Right ventricle myocardium superior (tissue), 1 donor: ENCODE measurements at places on chromosomes 6 and 20. TPM values are rescaled to one million over a fixed set of nuclear protein-coding genes. Genes with fewer than 3 reads are reported as not detected.

TTK gene
- 0.32 TPM for total RNA-seq

OR2J3 gene
- not detected for total RNA-seq

ADGRG6 gene
- 3.2 TPM for total RNA-seq

OR2H1 gene
- total RNA-seq: not detected

SLC44A4 gene
- not detected for total RNA-seq

BPIFA1 gene
- total RNA-seq: not detected

GRCh38 chr6:28002161-28002560 lies 45.1 kb downstream of the OR2B6 start:
- no peak for DNase-seq

DNA sequence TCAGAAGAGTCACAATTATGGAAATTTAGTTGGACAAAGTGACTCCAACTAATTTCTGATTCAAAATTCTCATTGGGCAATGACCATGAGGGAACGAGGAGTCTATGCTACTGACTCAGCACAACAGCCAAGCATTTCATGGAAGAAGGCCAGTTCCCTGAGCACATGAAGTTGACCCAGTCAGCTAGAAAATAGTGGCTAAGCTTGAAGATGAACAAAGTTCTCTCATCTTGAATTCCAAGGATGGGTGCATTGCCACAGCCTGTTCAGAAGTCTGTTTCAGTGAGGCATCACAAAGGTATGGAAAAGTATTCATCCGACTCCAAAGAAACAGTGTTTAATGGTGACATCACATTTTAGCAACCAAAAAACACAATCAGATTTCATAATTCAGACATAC lies 676.9 kb downstream of the HACE1 start:
- no peak for DNase-seq

DNA sequence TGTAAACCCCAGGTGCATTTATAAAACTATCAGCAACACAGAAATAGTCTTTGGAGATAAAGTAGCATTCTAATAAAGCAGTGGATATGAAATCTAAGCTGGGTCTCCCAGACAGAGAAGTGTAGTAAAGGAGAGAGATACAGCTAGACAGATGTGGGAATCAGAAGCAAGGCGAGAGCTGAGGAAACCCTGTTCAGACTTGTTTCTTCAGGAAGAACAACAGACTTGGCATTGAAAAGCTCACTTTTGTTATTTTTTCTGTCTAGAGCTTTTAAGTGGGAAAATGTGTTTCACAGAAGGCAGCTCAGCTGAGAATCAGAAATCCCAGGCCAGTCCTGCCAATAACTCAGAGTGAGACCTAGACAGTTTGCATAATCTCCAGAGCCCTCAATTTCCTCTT lies 52.9 kb downstream of the SLC35B3 start:
- DNase-seq: no peak

- no peak for DNase-seq
These were observed 8.5 kb upstream of the SPATS1 start for GRCh38 chr6:44333942-44334341.

DNA sequence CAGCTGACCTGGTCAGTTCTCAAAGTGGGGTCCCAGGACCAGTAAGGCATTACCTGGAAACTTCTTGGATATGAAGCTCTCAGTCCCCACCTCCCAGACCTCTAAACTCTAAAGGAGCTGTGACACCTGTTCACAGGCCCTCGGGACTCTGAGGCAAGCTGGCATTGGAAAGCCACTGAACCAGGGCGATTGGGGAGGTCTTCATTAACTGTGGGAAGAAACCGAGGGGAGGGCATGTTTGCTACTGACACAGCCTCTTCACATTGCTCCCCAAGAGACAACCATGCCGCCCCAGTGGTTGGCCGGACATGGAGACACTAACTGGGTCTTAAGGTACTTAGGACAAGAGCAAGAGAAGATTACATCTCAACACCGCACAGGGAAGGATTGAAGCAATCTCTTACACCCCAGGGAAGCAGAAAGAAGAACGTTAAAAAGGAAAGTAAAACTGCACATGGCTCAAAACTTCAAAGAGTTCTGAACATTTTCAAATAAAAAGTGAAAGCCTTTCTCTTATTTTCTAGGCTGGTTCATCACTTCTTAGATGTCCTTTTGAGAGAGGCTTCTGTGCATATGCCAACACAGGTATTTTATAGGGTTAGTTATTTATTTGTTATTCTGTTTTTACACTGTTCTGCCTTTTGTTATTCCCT lies 210.0 kb upstream of the CST7 start:
- no peak for DNase-seq

- DNase-seq: no peak
These were observed 295.0 kb upstream of the PRDM1 start for GRCh38 chr6:105791179-105791578.

DNA sequence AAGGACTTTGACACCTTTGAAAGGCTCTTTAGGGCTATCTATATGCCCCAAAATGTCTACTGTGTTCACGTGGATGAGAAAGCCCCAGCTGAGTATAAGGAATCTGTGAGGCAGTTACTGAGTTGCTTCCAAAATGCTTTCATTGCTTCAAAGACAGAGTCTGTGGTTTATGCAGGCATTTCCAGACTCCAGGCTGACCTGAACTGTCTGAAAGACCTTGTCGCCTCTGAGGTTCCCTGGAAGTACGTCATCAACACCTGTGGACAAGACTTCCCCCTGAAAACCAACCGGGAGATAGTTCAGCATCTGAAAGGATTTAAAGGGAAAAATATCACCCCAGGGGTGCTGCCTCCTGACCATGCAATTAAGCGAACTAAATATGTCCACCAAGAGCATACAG lies 65.2 kb downstream of the GCNT2 start:
- DNase-seq: no peak
